CD4-positive, alpha-beta T cell treated with Interleukin-4 for 4 hours (primary cell): ENCODE measurements at places on chromosomes 7 and 10.

GRCh38 chr10:26837139-26837538 lies 23.6 kb downstream of the ABI1 start:
- DNase-seq, result no peak

- DNase-seq, result no peak
Observed at GRCh38 chr10:104802941-104803340, 161.9 kb downstream of the SORCS3 start.

- no peak for DNase-seq
Observed at GRCh38 chr7:68688416-68689086, 909.7 kb upstream of the AUTS2 start.

DNA sequence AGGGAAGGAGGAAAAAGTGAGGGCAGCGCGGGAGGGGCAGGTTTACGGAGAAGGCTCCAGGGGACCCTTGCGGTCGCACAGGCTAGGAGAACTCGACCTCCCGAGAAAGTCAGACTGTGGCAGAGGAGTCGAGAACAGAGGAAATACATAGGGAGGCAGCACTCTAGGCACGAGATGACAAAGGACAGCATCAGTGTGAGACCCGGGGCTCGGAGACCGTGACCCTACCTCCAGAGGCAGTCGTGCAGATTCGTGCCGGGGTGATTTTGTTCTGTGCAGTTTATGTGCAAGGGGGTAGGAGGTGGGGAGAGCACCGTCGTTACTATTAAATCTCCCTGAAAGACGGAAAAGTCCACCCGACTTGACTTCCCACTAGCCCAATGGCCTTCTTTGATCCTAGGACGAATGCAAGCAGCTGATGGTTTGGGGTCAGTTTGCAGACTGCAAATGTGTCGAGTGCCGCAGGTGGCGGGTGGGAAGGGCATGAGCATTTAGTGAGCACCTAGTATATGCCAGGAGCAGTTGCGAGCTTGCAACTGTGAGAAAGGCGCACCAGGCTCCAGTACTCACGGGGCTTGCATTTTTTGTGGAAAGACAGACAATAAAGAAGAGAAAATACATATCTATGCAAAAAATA lies 674 bp upstream of the OSBPL3 start:
- peak; percentile 49 for DNase-seq

DNA sequence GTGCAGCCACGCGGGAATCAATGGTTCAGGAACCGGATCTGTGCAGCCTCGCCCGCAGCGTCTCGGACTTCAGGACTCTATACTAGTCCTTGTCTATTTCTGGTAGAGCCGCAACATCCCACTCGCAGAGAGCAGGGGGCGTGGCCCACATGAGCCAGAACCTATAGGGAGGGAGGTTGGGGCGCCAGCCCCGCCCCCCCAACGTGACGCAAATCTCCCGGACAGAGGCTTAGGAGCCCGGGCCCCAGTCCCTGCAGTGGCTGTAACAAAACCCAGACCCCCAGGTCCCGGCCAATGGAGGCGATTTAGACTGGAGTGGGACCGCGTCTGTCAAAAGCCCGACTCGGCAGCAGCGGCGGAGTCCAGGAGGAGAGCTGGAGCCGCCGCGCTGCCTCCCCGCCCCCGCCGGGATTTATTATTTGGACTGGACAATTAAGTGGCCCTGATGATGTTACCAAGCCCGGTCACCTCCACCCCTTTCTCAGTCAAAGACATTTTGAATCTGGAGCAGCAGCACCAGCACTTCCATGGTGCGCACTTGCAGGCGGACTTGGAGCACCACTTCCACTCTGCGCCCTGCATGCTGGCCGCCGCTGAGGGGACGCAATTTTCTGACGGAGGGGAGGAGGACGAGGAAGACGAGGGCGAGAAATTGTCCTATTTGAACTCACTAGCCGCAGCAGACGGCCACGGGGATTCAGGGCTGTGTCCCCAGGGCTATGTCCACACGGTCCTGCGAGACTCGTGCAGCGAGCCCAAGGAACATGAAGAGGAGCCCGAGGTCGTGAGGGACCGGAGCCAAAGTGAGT lies at the start of gene NKX2-3:
TSS of gene NKX2-3 (plus strand) at position 256 of the 809 bp plus-strand sequence. CDS start at position 446, 190 bp downstream.
- DNase-seq, result no peak

DNA sequence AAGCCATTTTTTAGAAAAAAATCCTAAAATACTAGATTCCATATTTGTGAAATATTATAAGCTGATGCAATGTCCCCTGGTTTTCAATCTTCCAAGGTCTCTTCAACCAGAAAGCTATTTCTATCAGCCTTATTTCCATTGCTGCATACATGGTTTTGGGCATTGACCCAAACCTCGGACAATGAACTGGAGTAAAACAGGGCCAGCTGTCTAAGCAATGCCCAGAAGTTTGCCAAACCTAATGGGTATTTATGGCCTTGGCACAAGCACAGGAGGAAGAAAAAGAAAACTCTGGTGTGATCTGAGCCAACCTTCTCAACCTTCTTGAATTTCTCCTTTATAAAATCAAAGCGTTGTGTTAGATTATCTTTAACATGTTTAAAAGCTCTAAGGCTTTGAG lies 402.3 kb downstream of the DNAJB9 start:
- DNase-seq, result no peak

DNA sequence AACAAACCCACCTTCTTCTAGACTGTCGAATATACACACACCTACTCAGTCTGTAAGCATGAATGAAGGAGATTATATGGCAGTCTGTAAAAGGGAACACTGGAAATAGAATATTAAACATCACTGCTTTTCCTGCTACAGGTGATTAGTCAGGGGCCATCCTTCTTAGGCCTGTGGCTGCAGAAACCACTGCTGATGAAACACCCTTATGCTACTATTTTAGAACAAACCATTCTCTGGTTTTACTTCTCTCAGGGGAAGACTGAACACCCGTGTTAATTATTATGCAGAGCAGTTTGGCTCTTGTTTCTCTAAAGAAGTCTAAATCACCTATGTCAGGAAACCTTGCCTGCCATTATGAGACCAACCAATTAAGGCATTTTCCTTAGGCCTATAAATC lies 351.1 kb upstream of the KLF6 start:
- DNase-seq, result no peak

DNA sequence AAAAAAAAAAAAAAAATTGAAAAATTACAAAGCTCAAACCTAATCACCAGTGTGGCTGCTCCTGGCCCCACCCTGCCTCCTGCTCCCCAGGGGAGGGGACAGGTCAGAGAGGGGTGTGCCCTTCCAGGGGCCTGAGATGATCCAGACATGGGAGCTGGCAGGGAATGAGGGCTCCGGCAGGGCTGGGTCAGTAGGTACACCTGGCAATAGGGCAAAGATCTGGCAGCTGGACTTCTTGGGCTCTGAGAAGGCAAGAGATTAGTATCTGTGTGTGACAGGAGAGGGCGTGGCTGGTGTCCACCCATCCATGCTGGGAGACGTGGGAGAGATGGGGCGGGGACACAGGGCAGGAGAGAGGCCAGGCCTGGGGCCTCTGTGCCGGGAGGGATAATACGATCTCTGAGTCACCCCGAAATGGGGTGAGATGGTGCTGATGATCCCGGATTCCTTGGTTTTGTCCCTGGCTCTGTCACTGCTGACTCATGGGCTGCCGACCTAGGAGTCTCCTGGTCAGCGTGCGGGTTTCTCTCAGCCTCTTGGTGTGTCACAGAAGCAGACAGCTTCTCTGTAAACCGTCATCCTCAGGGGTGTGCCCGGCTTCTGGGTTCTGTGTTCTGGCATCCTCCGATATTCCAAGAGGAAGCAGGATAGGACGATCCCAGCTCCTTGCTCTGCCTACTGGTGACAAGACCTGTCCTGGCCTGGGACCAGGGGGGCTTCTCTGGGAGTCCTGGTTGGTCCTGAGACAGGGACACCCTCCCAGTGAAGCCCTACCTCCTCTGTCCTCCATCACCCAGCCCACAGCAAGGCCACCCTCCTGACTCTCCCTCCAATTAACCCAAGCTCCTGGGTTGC lies 8.2 kb upstream of the CLDN4 start:
- DNase-seq, result no peak

DNA sequence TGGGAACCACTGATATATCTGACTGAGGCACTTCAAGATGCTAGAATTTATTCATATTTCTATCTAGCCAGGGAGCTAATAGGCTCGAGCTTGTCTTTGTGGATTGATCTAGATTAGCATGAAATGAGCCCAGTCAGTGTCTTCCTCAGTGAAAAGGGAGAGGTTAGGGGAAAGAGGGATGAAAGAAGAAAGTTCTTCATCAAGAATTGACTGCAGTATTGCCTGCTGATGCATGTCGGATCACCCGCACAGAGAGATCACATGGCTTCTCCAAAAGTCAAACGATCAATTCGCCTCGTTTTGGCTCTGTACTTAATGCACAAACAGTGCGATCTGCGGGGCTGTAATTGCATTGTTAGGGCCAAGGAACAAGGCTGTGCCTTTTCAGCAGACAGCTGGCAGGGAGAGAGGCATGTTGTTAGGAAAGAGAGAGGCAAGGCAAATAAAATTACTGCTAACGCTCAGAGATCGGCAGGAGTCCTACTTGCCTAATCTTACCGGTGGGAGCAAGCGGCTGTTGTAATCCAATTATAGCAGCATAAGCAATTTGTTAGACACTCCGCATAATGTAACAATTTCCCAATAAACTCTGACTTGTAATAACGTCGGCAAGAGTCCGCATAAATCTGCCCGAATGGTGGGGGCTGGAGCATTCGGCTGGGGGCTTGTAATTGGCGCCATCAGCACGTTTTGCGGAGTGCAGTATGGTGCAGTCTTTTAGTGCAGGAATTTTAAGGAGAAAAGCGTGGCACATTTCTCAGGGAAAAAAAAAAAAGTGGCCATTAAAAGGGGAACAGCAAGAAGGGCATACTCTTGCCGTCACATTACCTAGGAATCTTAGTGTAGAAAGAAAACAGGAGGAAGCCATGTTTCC lies 102.1 kb downstream of the POLL start:
- DNase-seq, result no peak

DNA sequence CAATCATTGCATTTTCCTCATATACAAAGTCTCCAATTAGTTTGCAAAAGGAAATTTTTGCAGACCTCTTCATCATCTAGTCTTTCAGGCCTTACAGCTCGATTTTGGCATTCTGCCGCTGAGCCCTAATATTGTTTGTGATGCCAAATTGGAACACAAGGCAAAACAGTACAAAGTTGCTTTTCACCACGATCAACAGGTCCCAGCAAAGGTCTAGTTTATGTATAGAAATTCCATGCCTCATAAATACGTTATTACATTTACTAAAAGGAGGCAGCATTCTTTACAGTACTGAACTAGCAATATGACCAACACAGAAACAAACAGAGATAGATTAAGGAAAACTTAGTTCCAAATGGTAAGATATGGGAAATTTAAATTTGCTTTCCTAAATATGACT lies 7.0 kb upstream of the DNAJC1 start:
- no peak for DNase-seq

DNA sequence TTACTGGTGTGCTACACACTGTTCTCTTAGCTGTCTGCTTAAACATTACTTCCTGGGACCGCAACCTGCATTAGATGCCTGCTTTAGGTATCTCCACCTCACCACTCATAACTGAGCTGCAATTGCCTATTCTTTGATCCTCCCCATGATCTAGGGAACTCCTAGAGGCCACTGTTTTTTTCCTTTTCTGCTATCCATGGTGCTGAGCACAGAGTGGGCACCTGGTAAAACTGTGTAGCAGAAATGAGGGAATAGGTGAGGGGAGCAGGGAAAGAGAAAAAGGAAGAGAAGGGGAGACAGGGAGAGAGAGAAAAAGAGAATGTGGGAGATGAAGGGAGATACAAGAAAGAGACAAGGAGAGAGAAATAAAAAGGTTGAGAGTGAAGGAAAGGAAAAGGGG lies 434.9 kb downstream of the ADRA2A start:
- no peak for DNase-seq

DNA sequence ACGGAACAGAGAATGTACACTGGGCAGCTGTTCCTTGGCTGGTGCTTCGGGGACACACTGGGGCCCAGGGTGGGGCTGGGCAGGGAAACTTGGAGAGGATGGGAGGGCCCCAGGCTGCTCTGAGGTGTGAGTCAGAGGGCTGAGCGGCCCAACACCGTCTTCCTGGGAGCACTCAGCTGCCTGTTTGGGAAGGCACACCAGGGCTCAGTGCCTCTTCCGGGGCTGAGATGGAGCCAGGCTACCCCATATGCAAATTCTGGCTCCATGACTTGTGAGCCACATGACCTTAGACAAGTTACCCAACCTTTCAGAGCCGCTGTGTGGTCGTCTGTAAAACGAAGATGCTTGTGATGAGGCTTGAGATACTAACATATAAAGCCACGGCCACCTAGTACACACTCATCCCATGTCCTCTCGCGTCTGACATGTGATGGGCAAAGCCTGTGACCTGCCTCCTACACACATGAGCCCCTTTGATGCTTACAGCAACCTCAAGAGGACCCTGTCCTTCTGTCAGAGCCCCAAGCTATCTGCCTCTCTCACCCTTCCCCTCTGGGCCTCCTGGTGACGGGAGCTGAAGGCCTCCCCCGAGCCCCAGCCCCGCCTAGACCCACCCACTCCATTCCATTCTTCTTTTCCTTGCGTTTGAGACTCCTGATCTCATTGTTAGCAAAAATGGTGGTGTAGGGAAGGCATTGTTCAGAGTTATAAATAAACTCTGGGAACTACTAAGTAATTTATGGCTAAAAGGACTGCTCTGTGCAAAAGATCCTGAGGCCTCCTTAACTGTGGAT lies 26.1 kb downstream of the KLRG2 start:
- DNase-seq, result no peak

GRCh38 chr10:119525116-119525515 lies 17.4 kb downstream of the RGS10 start:
- no peak for DNase-seq

DNA sequence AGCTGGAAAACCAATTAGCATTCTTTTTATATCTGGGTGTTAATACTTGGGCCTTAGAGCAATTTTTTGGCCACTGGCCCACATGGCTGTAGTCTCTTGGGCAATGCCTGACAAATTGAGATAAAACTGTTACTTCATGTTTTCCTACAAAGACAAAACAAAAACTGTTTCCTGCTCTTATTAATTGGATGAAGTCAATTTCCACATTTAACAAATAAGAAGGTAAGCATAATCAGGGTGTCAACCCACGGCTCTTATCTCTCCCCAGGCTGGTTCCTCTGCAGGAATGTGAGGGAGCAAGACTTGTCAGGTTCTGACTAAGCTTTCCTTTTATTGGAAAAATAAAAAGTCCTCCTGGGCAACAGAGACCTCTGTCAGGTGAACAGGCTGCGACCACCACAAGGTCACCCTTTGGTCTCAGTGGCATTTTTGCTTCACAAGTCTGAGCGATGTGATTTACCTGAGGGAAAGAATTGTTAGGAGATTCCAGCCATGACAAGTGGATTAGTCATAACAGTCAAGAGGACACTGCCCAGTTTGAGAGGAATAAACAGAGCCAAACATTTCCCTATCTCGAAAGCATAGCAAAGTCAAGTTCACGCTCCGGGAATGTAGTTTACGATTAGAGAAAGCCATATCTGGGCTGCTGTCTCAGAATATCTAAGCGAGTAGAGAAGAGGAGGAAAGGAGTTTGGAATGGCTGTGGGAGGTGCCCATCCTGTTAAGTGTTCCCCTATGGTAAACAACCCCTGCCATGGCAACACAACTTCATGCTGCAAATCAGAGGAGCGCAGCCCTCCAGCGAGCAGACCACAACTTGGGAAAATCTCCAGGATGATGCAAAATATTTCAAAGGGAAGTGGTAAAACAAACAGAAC lies 144.4 kb downstream of the TES start:
- DNase-seq, result no peak

- DNase-seq, result no peak
Observed at GRCh38 chr7:134367956-134368749, 51.4 kb upstream of the SLC35B4 start.

GRCh38 chr10:126632705-126633104 lies 37.8 kb downstream of the C10orf90 start:
- no peak for DNase-seq
